ENCODE measurements at places on chromosomes 3 and 15. TPM values are rescaled to one million over a fixed set of nuclear protein-coding genes. Genes with fewer than 3 reads are reported as not detected.

- DNase-seq, result no peak
These were observed 65.6 kb downstream of the CCDC33 start for GRCh38 chr15:74301583-74302361.

- no peak for DNase-seq
These were observed 36.1 kb downstream of the SMAD6 start for GRCh38 chr15:66738116-66738515.

DNA sequence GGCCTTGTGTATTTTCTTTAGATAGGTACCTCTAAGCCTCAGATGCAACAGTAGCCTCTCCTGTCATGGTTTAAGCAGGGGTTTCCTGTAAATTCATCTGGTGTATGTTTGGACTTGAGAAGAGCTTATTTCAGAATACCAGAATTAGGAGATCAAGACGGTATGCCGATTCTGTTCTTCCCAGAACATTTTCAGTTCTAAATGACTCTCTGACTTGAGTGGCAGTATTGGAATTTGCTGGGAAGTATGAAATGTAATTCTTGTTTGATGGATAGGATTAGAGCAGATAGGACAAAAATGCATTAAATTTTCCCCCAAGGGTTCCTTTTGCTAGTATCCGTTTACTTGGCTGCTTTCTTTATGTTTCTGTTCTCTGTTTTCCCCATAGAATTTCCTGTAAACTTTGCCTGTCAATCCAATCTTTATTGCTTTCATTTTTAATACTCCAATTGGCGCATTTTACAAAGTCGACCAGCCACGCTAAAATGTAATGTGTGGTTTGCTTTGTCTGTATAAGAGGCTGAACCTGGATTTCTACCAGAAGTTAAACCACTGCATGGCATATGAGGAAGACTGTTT, 612.2 kb downstream of the RBMS3 start:
- DNase-seq, result no peak

DNA sequence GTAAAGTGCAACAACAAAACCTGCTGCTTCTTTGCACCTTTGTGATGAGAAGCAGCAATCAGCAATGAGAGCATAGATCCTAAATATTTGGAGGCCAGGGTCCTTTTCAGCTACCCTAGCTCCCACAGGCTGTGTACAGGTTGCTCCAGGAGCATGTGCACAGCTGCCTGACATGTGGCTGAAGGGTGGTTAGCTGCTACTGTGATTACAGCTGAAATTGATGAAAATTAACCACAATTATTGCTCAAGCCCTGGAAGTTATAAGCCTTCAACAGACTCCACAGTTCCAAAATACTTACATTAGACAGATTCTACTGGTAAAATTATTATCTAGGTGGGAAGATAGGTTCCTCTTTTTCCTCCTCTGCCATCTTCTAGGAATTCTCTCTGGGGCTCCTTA, 28.5 kb downstream of the COMMD2 start:
- DNase-seq, result no peak

- DNase-seq, result no peak
These were observed 6.1 kb downstream of the TNFAIP8L3 start for GRCh38 chr15:51088585-51088984.

- DNase-seq, result no peak
These were observed 57.6 kb upstream of the TNFSF10 start for GRCh38 chr3:172580680-172581401.

GRCh38 chr3:135100366-135100765, 305.3 kb downstream of the EPHB1 start:
- no peak for DNase-seq

Gene ROBO1
- 12.3 TPM for total RNA-seq

Gene SPINK8
- total RNA-seq, result not detected

Gene AMIGO3
- total RNA-seq, result 1.7 TPM
